ENCODE measurements at places on chromosomes 16 and 17.

DNA sequence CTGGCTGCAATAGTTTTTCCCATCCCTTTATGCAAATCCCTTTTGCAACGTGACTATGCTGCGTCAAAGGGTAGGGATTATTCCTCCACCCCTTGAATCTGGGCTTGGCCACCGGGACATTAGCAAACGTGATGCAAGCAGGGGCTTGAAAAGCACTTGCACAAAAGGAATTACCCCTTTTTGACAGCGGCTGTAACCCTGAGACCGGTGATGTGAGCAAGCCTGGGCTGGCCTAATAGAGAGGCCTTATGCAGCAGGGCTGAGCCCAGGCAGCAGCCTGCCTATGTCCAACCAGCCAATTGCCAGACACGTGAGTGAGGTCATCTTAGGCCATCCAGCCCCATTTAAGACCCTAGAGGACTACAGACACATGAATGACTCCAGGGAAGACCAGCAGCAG, 30.4 kb upstream of the PAFAH1B1 start:
- DNase-seq: no peak

GRCh38 chr17:266219-266618, 84.8 kb upstream of the DOC2B start:
- no peak for DNase-seq

- DNase-seq: no peak
Measured at GRCh38 chr17:17096438-17097178, 54.4 kb downstream of the MPRIP start.

DNA sequence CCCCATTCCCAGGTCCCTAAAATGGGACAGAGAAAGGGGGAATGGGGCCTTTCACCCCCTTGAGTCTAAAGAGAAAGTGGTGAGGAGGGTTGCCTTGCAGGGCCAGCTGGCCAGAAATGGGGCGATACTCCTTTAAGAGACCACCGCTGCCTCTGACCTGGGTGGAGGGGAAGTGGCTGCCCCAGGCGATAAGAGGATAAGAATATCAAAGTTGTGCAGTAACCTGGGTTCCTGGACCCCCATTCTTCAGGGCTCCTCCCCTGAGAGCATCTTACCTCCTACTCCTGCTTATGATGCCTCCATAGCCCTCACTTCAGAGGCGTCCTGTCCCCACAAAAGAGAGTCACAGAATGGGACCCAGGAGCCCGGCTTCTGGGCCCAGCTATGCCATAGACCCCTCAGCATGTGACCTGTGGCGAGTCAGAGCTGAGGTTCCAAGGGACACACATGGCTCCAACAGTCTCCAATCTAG, 5.2 kb upstream of the TSPOAP1 start:
- no peak for DNase-seq

GRCh38 chr17:67364847-67365737, 1.3 kb downstream of the PSMD12 start:
- DNase-seq: no peak

GRCh38 chr16:70460737-70461261, 6.4 kb downstream of the FCSK start:
- no peak for DNase-seq

DNA sequence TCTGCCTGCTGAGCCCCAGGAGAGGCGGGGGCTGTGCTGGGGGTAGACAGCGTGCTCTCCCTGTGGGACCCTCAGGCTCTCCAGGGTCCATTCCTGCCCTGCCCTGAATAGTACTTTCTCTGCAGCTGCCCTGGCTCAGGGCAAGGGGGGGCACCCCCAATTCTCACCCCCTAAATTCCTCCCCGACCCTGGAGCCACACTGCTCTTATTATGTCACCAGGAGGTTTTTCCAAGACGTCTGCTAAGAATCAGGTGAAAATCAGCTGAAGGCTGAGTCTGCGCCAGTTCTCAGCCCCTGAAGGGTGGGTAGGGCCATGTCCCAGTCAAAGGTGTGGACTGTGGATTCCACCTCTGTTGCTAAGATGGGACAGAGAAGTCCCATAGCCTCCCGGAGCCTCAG, 49.9 kb upstream of the MAP3K14 start:
- DNase-seq: no peak

DNA sequence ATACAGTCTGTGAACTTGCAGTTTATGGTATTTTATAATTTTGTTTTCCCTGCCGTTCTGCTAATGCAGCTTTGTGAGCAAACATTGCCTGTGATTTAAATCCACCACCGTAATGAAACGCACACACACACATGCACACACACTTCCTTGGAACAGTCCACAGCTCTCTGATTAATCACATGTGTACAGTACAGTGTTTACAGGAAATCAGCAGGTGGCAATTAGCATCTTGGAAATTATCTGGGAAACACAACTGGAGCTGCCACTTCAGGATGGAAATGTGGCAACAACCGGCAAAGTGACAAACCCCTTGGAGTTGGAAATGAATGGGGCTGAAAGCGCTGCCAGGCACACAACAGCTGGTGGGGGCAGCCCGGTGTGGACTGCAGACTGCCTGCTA, 12.9 kb upstream of the ZKSCAN2 start:
- no peak for DNase-seq

- no peak for DNase-seq
Measured at GRCh38 chr17:80829166-80829813, 162.4 kb upstream of the CHMP6 start.

DNA sequence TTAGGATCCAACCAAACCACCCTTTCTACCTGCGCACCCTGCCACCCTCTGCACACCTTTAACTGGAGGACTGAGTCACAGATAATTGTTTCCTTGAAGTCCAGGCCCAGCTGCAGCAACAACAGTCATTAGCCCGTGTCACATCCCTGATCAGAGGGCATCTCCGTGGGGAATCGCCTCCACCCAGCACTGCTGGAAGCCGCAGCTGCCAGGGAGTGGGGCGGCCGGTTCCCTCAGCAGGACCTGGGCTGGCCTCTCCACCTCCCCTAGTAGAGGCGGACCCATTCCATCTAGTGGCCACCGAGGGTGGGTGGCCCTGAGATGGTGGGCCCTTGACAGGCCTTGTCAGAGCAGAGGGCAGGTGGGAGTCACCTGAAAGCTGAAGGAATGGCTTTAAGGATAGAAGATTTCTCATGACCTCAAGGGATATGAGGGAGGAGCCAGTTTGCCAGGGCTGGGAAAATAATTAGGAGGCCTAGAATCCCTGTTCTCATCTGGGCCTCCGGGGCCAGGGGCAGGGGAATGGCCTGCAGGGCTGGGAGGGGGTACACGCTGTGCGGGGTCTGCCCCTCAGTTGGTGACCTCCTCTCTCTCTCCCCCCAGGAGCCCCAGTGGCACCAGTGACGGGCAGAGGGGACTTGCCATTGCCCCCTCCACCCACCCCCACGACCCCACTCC, 6.2 kb downstream of the PRSS53 start:
- no peak for DNase-seq

DNA sequence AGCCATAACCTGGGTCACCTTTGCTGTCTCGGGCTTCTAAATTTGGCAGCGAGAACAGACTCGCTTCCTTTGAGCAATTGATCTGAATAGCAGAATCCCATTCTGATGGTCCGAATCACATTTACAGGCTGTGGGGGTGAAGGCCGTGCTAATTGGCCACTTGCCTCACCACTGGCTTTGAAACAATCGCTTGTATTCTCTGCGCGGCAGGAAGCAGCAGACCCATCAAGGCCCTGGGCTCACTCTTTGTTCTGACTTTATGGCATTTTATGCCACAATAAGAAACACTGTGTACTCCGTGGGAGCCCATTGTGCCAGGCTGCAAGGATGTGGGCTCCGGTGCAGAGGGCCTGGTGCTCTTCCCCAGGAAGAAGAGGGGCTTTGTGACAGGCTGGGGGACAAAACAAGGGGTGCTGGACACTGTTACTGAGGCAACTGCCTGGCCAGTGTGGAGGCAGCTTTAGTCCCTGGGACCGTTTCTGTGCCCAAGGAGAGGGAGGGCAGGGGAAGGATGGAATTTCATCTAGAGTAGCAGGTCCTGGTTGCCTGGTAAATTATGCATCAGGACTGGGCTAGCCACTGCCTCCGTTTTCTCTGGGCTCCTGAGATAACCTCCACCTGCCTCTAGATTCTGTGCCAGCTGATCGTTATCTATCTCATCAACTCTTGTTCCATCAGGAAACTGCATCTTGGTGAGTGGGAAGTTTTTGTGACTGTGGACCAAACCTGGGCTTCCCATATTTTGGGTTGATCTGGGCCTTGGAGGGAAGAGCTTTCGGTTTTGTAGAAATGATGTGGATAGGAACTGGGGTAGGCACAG, 78.5 kb downstream of the MRC2 start:
- no peak for DNase-seq

DNA sequence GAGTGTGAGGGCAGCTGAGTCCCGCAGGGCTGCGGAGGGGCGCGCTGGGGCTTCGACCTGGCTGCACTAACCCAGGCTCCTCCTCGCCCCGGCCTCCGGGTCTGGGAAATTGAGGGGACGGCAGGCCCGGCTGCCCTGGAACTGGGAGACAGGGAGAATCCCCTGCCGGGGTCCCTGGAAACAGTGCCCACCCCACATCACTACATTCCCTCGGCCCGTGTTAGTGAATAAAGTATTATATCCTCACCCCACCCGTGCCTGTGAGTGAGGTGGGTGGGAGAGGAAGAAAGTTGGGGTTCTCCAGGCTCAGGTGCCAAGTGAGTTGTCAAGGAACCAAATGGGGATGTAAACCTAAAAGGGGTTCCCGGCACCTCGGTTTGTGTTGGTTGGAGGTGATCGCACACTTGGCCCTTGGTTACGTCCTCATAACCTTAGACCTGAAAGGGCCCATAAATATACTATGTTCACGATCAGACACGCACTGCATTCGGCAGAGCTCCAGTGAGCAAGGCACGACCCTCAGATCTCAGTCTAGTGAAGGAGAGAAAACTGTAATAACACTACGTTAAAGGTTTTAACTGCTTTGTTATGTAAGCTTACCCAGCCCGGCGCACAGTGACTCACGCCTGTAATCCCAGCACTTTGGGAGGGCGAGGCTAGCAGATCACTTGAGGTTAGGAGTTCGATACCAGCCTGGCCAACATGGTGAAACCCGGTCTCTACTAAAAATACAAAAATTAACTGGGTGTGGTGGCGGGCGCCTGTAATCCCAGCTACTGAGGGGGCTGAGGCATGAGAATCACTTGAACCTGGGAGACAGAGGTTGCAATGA, 11.2 kb downstream of the ZNF771 start:
- no peak for DNase-seq

GRCh38 chr16:18832613-18833012, 31.3 kb upstream of the ARL6IP1 start:
- DNase-seq: no peak

- no peak for DNase-seq
Measured at GRCh38 chr17:51128076-51128475, 7.4 kb upstream of the SPAG9 start.

DNA sequence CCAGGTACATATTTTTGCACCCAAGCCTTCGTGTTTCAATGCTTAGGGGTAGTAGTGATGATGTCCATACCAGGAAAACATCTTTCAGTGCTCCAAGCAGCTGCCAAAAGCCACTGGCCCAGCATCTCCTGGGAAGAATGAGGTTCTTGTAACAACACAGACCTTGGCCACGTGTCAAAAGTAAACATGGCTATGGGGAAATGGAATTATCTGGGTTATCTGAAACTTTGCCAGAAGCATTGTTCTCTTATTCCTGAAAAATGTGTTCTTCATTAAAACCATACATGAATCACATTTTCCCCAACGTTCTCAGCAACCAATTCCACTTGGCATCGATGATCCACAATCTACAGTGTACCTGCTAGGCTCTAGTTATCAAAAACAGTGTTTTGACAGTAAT, 524.2 kb upstream of the EEF2KMT start:
- DNase-seq: no peak

GRCh38 chr17:45883063-45883462, 11.3 kb upstream of the MAPT start:
- DNase-seq: no peak

DNA sequence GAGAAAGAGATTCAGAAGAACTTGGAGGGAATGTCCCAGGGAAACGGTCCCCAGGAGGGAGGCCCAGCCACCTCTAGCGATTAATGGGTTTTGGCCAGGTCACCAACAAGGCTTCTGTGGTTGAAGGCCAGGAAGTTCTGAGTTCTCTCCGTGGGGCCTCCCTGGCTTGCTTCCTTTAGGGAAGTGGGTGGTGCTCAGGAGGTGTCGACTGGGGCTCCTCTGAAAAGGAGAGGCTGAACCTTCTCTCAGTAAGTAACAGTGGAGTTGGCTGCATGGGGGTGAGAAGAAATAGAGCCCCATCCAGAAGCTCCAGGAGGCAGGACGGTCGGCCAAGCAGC, 77.1 kb upstream of the GSE1 start:
- DNase-seq: no peak

DNA sequence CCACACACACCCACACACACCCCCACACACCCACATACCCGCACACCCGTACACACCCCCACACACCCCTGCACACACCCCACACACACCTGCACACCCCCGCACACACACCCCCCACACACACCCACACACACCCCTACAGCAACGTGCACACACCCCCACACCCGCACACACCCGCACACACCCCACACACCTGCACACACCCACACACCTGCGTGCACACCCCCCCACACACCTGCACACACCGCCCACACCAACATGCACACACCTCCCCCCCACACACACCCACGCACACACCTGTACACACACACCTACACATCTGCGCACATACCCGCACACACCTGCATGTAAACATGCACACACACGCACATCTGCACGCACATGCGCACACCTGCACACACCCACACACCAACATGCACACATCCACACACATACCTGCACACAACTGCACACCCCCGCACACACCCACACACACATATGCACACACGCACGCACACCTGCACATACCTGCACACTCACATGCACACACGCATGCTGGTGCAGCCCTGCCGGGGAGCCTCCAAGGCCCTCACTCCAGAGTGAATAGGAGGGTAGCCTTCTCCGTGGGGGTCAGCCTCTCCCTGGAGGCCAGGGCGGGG, 7.5 kb downstream of the ASPSCR1 start:
- no peak for DNase-seq

GRCh38 chr16:86391984-86392383, 118.3 kb upstream of the FOXF1 start:
- no peak for DNase-seq

GRCh38 chr17:79279320-79279719, 204.7 kb downstream of the ENGASE start:
- DNase-seq: no peak

GRCh38 chr17:27764589-27764988, 35.7 kb downstream of the NOS2 start:
- no peak for DNase-seq

DNA sequence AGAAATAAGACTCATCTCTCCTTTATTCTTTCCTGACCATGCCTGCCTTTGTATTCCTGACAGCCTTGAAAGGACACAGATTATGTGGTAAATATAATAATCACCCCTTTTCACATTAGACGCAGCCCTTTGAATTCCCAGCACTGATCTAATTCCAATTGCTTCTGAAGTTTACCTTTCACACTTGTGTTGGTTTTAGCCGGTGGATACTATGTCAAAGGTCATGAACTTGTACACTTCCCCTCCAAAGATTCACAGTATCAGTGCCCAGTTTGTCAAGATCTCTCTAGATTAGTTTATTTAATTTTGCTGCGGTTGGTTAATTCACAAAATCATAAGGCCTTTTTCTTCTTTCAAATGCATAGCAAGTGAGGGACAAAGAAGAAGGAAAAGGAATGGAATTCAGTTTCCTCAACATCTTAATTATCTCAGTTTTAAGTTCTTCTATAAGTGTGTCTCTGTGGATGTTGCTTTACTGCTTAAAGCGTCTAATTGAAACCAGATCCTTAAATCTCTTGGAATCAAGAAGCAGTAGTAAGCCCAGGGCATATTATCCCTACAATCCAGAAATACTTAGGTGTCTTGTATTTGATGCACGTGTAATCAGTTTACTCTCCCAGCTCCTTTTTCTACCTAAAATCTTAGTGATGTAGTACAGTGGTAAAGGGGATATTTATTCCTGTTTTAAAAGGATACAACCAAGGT, 174.3 kb upstream of the TBX2 start:
- no peak for DNase-seq

- DNase-seq: no peak
Measured at GRCh38 chr17:39178536-39178935, 12.6 kb upstream of the ARL5C start.

Measured in right forelimb (tissue), 1 donor.